Cortex of kidney (tissue), 1 donor: ENCODE measurements at places on chromosomes 12 and 14.

- no peak for DNase-seq
These were observed 81.2 kb downstream of the RIMBP2 start for GRCh38 chr12:130634866-130635265.

- no peak for DNase-seq
These were observed 13.3 kb upstream of the TMCC3 start for GRCh38 chr12:94663702-94664101.

- DNase-seq = no peak
These were observed 19.9 kb upstream of the MLXIP start for GRCh38 chr12:122058549-122059149.

DNA sequence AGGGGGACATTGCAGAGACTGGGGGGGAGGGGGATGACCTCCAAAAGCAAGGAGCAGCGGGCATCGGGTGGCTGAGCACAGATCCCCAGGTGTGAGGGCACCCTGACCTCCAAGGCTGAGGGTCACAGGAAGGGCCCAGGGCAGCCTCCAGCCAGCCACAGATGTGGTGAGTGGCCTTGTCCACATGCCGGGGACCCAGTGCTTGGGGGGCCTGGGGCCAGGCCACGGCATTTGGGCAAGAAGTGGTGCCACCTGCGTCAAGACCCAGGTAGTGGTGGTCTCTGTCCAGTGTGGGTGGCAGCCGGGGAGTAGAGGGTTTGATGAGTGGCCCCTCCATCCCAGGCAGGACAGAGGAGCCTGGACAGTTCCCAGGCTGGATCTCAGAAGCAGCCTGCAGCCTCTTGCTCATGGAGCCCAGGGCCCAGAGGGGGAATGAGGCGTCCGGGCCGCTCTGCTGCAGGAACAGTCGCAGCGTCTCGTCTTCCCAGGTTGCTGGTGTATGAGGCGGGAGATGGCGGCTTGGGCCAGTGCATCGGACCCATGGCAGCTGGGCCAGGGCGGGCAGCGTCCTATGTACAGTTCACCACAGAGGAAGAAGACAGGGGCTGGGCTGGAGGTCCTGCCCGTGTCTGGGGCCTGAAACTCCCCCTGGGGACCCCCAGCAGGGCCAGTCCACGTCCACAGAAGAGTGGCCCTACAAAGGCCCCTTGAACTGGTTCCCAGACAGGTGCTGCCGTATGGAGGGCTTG is 33.5 kb downstream of the CCNK start:
- DNase-seq = no peak

GRCh38 chr14:90846511-90846910 is 30.3 kb upstream of the TTC7B start:
- DNase-seq = no peak

- no peak for DNase-seq
These were observed 9.9 kb downstream of the PMEL start for GRCh38 chr12:55955800-55956508.

DNA sequence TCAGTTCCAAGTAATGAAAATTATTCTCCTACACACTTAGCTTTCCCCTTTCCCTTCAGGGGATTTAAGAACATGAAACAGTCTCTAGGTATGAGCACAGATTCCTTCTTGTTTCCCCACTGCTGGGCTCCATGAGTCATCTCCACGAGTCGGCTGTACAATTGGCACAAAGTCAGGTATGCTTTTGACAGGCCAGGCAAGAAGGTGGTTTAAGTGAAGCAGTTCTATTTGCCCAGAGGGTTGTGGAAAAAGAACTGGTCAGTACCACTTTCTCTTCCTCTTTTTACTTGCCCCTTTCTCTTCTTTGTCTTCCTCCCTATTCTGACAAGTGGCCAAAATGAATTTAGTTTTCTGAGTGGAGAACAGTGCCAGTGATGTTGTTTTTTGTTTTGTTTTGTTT is 16.3 kb downstream of the DYNC1H1 start:
- no peak for DNase-seq

DNA sequence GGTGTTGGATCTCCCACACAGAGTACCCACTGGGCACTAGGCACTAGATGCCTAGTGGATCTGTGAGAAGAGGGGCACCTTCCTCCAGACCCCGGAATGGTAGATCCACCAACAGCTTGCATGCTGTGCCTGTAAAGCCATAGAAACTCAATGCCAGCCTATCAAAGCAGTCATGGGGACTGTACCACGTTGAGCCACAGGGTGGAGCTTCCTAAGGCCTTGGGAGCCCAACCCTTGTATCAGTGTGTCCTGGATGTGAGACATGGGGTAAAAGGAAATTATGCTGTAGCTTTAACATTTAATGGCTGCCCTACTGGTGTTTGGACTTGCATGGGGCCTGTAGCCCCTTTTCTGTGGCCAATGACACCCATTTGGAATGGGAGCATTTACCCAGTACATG is 1024.9 kb downstream of the TMEM121 start:
- DNase-seq = no peak
